GM12892 (cell line): ENCODE measurements at places on chromosomes 11 and 22.

DNA sequence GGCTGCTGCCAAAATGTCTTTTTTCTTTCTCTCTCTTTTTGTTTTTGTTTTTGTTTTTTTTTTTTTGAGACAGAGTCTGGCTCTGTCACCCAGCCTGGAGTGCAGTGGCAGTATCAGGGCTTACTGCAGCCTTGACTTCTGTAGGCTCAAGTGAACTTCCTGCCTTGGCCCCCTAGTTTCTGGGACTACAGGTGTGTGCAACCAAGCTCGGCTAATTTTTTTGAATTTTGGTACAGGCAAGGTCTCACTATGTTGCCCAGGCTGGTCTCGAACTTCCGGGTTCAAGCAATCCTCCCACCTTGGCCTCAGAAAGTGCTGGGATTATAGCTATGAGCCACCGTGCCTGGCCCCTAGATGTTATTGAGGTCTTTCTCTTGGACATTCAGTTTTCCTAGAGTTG is 2.2 kb upstream of the DDX10 start:
- DNase-seq: no peak

GRCh38 chr11:62830904-62831519 is 839 bp downstream of the STX5 start:
- no peak for DNase-seq

DNA sequence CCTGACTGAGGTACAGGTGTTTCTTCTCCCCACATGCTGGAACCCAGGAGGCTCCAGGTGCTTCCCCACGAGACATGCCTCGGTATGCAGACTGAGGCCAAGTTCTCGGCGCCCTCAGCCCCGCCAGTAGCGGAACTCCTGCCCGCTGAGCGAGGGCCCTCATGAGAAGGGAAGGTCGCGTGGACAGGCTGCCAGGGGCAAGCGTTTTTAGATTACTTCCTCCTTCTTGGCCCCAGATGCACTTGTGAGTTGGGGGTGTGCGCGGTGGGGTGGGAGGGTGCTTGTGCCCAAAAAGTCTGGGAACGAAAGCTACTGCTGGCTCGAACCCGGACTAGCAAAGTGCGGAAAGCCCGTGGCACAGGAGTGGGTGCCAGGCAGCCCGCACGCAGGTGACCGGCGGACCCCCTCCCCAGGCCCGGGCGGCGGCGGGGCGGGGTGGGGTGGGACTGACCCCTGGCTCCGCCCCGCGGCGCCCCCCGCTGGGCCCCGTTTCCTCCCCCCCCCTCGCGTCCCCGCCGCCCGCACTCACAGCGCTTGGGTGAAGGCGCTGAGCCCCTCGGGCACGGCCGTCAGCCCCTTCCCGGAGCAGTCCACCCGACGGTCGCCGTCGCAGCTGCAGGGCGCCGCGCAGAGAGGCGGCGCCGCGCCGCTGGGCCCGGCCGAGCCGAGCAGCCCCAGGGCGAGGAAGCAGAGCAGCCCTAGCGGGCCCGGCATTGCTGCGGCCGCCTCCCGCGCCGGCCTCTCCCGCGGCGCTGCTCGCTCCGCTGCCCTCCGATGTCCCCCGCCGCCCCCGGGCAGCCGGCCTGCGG is 797 bp downstream of the LGR4 start:
- DNase-seq: peak; percentile 27

DNA sequence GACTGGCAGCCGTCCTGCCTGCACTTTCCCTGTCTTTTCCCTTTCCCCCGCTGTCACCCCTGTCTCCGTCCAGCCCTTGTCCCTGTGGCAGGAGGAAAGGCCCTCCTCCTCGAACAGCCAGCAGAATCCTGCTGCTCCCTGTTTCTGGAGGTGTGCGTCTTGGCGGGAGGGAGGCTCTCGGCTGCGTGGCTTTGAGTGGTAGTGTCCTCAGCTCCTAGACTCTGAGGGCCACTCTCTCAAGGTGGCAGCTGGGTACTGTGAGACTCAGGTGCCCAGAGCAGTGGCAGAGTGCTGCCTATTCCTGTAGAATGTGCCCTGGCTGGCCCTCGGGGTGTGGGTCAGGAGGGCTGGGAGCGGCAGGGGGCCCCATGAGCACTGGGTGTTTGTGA is 9.1 kb upstream of the RANBP1 start:
- DNase-seq: no peak

- DNase-seq: peak; percentile 32
Measured at GRCh38 chr11:119085437-119085847, 761 bp downstream of the HMBS start.

GRCh38 chr11:30789270-30789669 is 203.1 kb upstream of the MPPED2 start:
- DNase-seq: no peak

DNA sequence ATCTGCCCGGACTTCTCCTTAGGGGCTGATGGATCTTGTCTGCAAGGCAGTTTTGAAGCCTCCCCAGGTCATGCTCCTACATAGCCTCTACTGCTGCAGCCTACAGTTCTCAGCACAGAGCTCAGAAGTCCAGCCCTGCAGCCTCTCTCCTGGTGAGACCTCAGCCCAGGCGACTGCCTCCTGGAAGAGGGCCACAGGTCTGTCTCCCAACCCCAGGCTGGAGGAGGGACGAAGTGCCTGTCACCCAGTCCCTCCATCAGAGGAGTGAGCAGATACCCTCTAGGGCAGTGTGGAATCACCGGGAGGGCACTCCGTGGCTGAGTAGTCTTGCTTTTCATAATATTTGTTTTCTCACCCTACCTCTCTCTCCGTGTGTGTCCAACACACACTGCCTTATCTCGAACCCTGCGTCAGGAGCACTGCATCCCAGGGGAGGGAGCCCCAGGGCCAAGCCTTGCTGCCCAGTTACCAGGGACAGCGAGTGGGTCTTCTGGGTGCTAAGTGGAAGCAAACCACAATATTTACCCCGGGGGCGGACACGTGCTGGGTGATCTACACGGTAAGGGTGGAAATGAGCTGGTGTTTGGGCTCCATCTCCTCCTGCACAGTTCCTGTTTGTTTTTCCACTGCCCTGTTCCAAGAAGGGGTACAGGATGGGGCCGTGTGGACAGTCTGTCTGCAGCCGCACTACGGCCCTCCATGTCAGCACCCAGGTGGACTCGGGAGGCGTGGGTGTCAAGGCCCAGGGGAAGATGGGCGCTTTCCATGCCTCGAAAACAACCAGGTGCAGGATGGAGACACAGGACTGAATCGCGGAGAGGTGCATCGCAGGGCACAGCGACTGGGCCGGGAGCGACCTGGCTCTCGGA is 133.7 kb upstream of the HSD17B12 start:
- DNase-seq: no peak
